Activated naive CD4-positive, alpha-beta T cell treated with Interleukin-2 at 50 U/mL for 16 hours (primary cell): ENCODE measurements at places on chromosomes 2 and 18.

DNA sequence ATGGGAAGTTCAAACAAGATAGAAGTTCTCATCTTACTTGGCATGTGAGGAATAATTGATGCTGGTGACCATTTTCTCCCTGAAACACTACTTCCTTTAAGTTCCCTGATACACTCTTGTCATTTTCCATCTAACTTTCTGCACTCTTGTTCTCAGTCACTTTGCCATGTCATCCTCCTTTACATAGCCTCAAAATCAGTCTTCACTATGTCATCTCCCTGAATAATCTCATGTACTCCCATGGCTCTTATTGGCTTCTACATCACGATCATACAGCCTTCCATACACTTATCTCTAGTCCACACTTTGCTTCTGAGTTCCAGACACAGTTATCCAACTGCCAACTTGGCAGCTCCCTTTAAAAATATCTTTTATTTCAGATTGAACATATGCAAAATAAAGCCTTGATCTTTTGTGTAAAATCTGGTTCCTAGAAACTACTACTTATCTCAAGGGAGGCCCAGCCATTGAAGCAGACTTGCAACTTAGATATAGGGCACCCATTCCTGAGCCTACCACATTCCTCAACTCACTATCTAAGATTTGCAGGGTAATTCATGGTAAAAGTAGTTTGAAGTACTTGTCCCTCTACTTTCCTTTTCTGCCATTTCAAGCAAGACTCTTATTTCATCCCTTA, 1070.2 kb upstream of the NXPH2 start:
- no peak for DNase-seq

GRCh38 chr2:108323619-108324018, 34.9 kb downstream of the SULT1C2 start:
- DNase-seq, result no peak

DNA sequence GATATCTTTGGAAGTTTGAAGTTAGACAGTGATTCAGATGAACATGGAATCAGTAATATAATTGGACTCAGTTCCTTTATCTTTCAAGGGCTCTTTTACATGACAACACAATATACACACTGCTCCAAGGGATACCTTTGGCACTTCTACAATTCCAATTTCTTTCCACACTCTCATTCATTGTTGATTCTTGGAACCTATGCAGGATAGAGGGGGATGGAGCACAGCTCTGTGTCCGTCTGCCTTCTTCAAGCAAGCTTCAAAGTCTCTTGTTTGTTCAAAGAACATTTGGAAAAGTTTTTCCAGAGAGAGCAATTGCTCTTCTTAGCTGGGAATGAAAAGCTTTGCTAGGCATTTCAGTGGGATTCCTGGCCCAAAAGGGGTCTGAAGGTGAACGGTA, 276.2 kb upstream of the ZEB2 start:
- DNase-seq, result no peak

DNA sequence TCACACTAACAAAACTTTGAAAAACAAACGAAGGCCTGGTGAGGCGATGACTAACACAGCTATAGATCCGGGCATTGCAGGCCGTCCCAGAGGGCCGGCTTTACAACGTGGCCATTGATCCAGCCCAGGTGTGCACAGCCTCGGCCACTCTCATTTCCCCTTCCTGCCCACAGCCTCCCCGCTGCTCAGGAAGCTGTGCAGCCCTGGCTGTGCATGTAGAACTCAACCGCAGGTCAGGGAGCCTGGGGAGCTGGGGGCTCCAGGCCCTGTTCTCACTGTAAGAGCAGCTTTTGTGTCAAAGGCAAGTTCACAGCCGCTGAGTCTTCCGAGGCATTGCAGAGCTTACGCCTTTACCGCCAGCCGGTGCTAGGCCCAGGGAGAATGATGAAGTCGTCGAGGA, 87.2 kb downstream of the LONRF2 start:
- DNase-seq, result peak; percentile 8

- DNase-seq, result no peak
Observed at GRCh38 chr18:46767217-46767616, 10.4 kb upstream of the ST8SIA5 start.
